ENCODE measurements at places on chromosomes 7 and 10.

GRCh38 chr10:6578795-6579182 lies 1.3 kb downstream of the PRKCQ start:
- no peak for DNase-seq

DNA sequence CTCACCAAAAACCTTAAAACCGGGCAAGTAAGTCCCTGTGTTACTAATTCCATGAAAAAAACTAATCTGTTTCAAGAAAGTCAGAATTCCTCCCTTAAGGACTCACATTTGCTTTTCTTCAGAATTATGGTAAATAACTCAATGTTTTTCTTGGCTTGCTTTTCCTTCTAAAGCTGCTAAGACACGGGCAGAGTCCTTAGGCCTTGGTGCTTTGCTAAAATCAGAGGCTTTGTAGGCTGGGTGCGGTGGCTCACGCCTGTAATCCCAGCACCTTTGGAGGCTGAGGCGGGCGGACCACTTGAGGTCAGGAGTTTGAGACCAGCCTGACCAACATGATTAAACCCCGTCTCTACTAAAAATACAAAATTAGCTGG lies 32.0 kb downstream of the GNA12 start:
- DNase-seq, result no peak

- DNase-seq, result peak; percentile 71
Measured at GRCh38 chr7:157337316-157338149, 729 bp downstream of the DNAJB6 start.

DNA sequence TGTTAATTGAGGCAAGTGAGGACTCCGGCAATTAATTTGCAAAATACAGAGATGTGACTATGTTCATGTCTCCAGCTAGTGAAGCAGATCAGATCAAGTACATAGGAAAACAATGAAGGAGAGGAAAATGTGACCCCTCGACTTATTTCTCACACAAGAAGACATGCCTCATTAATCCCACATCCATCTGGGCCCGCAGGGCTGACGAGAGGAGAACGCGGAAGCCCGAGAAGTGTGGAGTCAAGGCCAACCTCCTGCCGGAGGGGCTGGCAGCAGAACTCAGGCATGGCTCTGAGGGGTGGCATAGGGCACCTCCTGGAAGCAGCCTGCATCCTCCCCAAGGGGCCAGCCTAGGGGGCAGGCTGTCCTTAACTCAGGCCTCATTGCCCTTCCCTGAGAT lies 54.4 kb downstream of the ZNF503 start:
- no peak for DNase-seq

DNA sequence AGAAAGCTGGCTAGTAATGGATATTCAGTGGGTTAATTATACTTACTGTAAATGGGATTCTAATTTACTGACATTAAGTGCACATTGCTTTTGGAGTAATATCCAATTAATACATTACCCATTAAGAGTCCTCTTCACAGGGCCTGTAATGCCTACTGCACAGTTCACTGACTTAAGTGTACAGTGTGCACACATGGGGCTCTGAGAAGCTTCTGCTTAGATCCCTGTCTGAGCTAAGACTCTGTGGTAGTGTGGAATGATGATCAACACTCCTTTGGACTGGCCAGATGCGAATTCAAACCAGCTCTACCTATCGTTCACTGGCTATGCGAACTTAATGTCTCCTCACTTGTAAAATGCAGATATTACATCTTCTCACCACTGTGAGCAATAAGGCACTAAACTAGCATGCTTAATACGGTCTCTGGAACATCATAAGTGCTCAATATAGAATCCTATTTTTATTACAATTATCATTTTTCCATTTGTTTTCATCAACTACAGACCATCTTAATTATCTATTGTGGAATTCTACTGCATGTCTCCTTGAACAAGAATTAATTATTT lies 53.8 kb upstream of the SEC61G start:
- DNase-seq, result no peak

DNA sequence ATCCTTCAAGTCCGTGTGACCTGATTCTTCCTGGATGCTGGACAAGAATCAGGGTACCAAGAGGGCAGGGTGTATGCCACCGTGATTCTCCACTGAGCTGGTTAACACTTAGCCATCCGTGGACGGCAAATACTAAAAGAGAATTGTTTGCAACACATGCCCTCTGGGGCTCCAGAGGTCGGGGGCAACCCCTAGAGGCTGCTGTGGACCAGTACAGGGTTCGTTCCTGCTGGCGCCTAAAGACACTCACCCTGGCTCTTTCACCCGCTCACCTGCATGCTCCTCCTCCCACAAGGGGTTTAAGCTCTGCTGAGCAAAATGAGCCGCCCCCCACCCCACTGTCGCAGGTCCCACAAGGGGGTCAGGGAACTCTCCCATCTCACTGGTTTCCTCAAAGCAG lies 148.7 kb upstream of the ITGB1 start:
- no peak for DNase-seq

GRCh38 chr7:50068850-50069551 lies 24.0 kb downstream of the ZPBP start:
- peak; percentile 46 for DNase-seq

DNA sequence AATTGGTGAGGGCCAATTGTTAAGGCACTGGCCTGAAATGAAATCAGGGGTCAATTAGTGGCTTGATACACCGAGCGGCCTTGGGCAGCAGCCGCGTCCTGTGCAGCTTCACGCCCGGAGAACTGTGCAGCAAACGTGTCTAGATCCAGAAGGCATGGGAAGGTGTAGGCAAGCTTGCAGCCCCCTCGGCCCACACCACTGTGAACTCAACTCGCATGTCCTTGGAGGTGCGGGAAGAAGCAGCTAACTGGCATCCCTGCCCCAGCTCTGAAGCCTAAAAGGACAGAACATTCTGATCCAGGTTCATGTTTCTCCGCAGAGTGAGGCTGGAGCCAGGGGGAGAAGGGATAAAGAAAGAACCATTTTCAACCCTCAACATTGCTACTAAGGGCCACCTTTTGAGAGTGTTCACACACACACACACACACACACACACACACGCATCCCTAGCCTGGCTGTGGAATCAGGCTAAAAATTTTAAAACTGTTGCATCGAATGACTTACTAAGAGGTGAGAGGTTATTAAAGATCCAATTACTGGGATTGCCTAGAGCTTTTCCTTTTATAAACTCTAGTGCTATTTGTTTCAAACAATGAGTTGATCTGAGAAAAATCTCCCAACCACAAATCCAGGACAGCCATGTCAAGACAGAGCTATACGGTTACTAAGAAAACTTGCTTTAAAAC lies 104.0 kb downstream of the PARP12 start:
- no peak for DNase-seq

DNA sequence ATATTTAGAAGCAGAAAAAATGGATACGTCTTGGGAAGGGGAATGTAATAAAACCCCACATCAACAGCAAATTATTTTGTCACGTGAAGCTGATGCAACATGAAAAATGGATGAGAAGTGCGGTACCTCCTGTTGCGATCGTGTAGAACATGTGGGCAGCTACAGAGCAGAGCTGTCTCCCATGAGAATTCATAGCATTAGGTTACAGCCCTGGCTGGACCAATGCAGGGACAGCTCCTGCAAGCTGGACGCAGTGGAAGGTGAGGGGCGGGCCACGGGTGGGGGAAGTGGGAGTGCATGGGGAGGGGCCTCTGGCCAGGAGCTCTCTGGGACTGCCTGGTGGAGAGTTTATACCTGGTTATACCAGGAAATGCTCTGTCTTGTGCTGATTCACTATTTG lies 120.3 kb downstream of the GATA3 start:
- DNase-seq, result no peak

GRCh38 chr10:7170626-7171322 lies 240.1 kb downstream of the SFMBT2 start:
- no peak for DNase-seq

GRCh38 chr10:58593008-58593407 lies 80.3 kb downstream of the BICC1 start:
- no peak for DNase-seq
